Hypothalamus (tissue), 51 donors: ENCODE measurements at places on chromosomes 5 and 9.

DNA sequence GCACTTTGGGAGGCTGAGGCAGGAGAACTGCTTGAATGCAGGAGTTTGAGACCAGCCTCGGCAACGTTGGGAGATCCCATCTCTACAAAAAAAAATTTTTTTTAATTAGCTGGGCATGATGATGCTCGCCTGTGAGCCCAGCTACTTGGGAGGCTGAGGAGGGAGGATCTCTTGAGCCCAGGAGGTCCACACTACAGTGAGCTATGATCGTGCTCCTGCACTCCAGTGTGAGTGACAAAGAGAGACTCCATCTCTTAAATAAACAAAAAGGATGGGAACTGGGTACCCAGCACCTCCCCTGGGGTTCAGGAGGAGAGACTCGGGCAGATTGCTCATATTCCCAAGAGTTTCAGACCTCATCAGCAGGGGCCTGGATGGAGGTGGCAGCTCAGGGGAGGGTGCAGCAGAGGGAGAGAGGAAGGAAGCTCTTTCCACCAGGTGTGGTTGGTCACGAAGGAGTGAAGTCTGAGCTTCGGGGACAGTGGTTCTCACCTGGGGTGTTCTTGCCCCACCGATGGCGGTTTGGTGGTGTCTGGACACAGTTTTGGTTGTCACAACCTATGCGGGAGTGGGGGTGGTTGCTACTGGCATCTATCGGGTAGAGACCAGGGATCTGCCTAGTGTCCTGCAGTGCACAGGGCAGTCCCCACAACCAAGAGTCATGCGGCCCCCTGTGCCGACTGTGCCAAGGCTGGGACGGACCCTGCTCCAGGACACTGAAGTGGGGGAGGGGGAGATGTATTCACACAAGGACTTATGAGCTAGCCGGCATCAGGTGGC is 72.7 kb downstream of the ANKRD33B start:
- no peak for DNase-seq

DNA sequence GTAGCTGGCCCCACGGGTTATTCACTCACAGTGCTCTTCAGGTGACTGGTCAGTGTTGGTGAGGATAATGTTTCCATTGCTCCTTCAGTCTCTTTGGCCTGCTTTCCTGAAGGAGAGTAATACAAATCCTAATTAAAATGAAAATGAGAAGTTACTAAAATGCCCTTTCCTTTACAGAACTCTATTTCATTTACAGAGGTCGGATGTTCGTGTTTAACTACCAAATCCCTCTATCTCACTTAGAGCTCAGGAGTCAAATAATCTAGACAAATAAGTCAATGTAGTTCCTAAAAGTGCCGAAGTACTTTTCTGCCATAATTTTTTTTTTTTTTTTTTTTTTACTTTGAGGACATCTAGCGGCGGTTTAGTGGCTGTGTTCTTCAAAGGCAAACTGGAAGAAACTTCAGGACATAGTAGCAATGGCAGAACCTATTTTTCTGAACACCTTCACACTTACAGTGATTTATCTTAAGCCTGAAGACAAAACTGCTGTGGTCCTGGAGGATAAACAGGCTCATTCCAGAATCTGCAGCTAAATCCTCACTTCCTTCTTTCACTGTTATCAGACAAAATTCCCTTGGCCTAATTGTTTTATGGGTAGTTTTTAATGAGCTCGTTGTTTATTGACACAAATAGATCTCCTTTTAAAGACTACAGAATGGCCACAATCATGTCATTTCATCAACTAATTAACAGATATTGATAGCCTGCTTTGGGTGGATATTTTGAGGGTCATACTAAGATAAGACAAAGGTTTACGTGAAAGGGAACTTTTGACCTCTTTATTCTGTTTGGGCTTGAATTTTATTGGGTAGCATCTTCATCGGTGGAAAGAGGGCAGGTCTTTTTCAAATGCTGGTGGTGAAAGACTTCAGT is 207.6 kb upstream of the DMRTA1 start:
- no peak for DNase-seq

DNA sequence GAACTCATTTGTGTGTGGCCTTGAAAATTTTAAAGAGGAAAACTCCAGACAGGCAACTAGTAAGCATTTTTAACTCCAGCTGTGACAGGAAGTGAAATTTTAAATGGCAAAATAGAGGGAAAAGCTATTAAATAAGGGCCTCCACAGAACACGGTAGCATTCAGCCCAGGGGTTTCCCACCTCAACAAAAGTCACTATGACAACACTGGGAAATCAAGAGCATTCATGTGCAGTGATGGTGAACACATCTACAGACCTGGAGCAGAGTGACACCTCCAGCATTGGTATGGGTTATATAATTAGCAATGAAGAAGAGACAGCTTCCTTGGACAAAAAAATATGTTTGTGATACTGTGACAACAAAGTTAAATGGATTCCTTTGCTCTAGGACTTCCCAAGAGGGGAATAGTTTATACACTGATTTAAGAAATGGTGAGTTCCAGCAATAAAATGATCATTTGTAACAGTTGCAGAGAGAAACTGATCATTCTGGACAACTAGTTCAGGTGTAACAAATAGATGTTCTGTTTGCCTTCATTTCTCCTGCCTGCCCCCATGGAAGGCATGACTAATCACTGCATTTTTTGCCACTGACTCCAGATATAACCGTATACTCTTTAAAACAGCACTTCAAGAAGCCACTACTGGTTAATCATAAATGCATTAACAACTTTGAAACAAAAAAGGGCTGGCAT is 93.3 kb upstream of the SLC44A1 start:
- DNase-seq, result no peak

GRCh38 chr5:129356846-129357245 is 103.3 kb upstream of the ADAMTS19 start:
- DNase-seq, result no peak

GRCh38 chr9:127333221-127334064 is 63.5 kb upstream of the SLC2A8 start:
- no peak for DNase-seq

DNA sequence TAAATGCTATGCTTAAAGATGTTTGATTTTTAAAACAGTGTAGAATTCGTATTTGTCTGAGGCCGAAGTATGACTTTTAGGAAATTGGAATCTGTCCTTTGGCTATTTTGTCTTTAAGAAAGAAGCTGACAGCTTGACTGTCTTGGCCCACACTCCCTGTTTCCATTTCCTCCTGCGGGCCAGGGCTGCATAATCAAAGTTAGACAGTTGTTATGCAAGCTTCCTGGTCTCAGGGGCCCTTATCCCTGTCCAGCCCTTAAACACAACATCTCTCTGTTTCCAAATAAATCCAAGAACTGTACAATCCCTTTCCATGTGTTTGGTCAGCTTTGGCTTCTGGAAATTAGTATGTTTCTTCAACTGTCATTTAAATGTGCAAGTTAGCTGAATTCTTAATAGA is 54.6 kb upstream of the ECM2 start:
- no peak for DNase-seq

DNA sequence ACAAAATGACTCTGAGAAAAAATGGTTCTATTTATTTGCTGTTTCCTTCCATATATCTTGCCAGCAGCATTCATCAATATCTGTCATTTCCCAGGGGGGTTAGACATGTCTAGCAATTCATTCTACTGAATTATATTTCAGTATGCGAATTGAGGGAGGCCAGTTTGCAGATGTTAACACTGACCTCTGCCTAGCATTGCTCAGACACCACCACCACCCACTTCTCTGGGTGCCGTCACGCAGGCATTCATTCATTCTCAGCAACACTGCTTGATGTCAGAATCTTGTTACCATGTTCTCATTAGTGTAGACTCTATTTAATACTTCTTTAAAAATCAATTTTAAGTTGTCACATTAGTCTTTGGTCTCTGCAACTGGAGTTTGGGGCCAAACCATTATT is 181.7 kb downstream of the MAST4 start:
- no peak for DNase-seq

- DNase-seq, result no peak
Observed at GRCh38 chr9:82805027-82805426, 257.9 kb downstream of the RASEF start.

GRCh38 chr5:164306662-164307061 is 801.2 kb downstream of the MAT2B start:
- no peak for DNase-seq

GRCh38 chr9:135410831-135411473 is 68.6 kb upstream of the PPP1R26 start:
- no peak for DNase-seq

GRCh38 chr9:126463426-126463825 is 136.8 kb downstream of the MVB12B start:
- DNase-seq, result no peak

GRCh38 chr5:2991884-2992283 is 240.4 kb upstream of the IRX2 start:
- DNase-seq, result no peak

DNA sequence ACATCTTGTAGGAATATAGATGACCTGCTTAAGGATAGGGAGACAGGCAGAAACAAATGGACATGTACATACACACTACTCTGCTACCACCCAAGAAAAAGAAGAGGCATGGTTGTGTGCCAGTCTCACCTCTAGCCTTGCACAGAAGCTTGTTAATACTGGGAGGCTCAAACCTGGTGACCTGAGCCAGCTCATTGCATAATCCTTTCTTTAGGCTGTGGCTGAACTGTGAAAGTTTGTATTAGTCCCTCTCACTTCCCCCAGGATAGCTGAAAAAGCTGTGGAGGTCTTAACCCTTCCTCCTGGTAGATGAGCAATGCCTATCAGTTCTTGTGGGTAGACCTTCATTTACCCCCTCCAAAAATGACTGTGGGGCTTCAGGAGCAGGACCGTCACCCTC is 28.7 kb downstream of the TPD52L3 start:
- no peak for DNase-seq

GRCh38 chr5:422323-423232 is 20.4 kb upstream of the EXOC3 start:
- no peak for DNase-seq

DNA sequence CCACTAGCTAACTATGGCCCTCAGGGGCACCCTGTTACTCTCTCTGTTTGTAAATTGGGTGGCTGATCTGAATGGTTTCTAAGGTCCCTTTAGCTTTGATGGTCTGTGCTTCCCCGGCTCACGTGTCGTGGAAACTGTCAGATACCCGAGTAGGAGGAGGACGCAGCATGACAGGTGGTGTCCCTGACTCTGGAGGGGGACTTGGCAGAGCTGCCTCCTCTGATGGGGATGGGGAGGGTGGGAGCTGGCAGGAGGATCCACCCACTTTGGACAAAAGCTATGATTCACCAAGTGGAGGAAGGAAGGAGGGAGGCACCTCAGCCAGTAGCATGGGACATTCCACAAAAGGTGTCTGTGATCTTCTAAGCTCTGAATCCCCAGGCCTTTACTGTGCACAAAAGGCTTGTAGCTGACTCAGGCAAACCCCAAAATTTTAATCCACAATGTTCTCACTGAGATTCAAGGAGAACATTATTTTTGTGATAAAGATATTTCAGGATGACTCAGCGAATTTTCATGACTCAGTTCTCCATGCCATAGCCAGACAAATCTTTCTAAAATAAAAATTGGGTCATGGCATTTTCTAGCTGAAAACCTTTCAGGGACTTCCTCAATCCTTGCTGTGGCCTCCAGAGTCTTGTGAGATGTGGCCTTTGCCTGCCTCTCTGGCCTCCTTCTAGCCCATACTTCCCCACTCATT is 131.0 kb upstream of the BRINP1 start:
- no peak for DNase-seq

- DNase-seq, result no peak
Observed at GRCh38 chr5:149831492-149831891, 101.4 kb downstream of the PPARGC1B start.

DNA sequence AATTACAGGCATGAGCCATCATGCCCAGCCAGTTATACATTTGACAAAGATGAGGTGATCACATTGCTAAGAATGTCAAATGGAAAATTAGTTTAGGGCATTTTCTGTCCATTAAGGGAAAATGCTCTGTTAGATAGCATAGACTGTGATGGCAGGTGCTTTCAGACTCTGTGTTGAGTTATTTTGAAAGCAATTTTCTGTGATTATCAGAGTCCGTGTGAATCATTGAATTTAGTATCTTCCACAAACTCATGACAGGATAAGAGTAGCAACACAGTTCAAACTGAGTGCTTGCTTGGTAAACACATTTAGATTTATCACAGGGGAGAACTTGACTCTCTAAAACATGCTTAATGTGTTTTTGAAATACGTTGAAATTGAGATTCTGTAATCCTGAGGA is 69.0 kb downstream of the GAPVD1 start:
- no peak for DNase-seq

- DNase-seq, result no peak
Observed at GRCh38 chr5:34854459-34855174, 15.7 kb downstream of the TTC23L start.

DNA sequence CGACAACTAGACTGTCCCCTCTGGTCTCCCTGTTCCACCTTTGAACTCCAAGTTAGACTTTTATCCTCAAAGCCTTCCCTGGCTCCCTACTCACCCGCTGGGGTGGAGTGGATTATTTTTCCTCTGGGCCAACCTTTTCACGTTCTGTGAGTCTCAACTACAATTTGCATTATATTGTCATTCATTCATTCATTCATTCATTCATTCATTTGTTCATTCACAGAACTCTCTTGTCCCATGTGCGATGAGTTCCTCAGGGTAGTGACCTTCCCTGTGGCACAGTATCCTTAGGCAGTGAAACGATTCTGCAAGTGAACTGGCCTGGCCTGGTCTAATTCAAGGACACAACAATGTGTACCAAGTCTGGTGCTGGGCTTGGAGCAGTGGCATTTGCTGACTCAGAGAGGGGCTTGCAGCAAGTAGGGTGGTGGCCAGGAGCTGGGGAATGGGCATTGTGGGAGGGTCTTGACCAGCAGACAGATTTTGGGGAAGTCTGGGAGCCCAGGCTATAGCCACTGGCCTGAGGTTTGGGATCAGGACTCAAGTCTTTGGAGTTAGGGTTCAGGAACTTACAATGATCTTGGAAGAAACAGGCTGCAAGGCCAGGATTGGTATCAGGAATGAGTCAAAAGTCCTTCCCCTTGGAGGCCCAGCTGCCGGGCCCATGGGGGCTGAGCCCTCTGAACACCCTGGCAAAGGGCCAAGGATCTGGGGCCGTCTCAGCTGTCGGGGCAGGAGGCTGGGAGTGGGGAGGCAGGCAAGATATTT is 37.2 kb upstream of the COL15A1 start:
- DNase-seq, result no peak

GRCh38 chr5:78519198-78519941 is 129.2 kb downstream of the LHFPL2 start:
- no peak for DNase-seq

DNA sequence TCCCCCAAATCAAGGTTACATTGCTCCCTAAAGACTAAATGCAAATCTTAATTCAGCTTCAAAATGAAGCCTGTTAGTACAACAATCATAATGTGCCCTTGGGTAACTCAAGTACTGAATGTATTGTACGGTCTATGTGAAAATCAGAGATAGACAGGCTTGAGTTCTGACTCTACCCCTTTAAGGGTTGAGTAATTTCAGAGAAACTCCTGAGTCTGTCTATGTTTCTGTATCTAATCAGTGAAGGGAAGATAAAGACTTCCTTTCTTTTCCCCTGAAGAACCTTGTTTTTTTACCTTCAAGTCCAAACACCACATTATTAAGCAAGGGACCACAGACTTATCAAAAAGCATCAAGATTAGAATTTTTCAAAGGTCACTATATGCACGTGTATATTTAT is 108.2 kb downstream of the MPDZ start:
- no peak for DNase-seq
